NCI-H524 treated with DMSO at 0.1 percent for 48 hours (cell line): ENCODE measurements at places on chromosomes 2 and 18.

GRCh38 chr2:160505256-160505655 lies 11.6 kb upstream of the RBMS1 start:
- DNase-seq = no peak

GRCh38 chr2:112077814-112078213 lies 22.7 kb downstream of the TMEM87B start:
- no peak for DNase-seq

- no peak for DNase-seq
Measured at GRCh38 chr2:163551616-163552373, 184.0 kb downstream of the FIGN start.

- DNase-seq = no peak
Measured at GRCh38 chr2:236642584-236643291, 73.1 kb downstream of the ACKR3 start.

- DNase-seq = no peak
Measured at GRCh38 chr2:143139835-143140393, 10.7 kb downstream of the ARHGAP15 start.

DNA sequence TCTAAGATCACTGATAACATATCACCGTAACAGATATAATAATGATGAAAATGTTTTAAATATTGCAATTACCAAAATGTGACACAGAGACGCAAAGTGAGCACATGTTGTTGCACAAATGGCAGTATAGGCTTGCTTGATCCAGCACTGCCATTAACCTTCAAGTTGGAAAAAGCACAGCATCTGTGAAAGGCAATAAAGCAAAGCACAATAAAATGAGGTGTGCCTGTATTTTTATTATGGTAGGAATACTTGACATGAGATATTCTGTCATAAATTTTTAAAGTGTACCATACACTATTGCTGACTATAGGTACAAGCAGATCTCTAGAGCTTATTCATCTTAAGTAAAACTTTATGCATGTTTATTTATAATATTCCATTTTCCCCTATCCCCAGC lies 312.2 kb downstream of the PTH2R start:
- DNase-seq = no peak
